Activated effector memory CD4-positive, alpha-beta T cell treated with Interleukin-2 at 50 U/mL for 16 hours (primary cell): ENCODE measurements at places on chromosomes 6 and 20.
A peak's percentile ranks its signal among the peaks of the same experiment; 100 is the strongest.

DNA sequence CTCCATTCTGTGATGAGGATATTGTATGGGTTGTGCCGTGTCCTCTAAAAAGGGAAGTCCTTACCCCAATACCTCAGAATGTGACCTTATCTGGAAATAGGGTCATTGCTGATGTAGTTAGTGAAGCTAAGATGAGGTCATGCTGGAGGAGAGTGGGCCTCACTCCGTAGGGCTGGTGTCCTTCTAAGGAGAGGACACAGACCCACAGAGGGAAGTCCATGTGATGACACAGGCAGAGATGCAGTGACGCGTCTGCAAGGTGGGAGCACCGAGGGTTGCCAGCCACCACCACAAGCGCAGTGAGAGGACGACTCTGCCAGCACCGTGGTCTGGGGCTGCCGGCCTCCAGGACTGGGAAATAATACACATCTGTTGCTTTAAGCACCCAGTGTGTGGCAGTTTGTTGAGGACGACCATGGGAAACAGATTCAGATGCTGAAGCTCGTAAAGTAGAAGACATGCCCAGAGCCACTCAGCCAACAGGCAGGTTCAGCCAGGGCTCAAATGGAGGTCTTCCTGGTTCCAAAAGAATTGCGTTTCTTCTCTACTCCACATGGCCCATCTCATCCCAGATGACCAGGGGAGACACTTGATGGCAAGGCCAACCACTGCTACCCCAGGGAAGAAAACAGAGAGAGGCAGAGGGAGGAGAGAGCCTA lies 59.2 kb upstream of the DUSP22 start:
- DNase-seq: no peak

GRCh38 chr6:11795403-11795802 lies 16.8 kb upstream of the ADTRP start:
- DNase-seq: no peak

- no peak for DNase-seq
Observed at GRCh38 chr6:47809873-47810272, 28.0 kb downstream of the OPN5 start.

DNA sequence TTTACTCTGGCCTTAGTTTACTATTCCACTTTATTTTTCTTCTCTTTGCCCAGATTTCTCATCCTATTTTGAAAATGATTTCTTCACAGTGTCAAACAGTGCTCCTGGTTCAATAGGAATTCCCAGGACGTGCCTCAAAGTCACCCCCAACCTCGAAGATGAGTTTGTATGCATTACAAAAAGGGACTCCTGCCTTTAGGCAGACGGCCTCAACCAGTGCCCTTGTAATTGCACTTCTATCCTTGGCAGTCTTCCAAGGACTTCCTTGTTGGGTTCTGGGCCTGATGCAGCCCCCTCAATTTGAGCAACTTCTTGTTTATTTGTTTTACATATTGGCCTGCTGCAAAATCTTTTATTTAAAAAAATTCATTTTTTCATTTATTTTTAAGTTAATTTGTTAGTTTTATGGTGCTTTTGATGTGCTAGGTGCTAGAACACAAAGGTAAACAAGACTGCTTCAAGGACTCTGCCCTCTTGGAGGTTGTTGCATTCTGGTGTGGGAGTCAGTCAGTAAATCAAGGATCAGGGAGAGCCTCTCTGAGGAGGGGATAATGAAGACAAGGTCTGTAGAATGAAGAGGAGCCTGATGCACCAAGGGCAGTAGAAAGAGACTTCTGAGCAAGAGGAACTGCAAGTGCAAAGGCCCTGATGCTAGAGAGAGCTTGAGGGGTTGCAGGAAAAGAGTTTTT lies 181.5 kb upstream of the LAMP5 start:
- DNase-seq: no peak

DNA sequence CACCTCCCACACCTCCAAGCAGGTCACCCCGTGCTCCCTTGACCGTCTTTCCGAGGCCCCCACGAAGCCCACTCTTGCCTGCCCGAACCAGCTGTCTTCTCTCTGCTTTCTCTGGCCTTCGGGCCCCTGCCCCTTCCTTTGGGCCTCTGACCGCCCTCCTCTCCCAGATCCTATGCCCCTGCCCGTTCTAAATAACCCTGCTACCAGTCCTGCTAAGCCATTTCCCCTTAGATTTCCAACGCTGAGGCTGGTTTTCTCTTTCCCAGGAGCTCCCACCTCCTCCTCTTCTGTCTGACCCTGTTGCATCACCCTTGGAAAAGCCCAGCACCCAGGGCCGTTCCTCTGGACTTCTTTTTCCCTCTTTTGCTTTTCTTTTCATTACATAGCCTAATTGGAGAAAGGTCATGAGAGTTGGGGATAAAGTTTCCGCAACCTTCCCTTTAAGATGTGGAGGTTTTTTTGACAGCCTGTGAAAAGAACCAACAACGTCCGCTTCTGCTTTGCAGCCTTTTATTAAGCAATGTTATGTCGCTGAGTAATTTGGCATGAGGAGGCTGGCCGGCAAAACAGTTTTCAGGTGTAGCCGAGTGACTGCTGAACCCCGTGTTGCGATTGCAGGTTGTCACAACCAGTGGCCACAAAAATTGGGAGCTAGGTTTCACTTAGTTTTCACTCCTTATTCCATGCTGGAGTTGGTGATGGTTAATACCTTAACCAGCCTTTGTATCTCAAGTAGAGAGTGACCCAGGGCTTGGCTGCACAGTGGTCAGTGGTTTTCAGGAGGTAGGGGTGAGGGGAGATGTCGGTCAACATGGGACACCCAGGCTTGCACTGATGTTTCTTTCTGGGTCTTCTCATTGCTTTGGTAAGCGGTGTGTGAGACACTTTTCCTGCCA lies 970 bp downstream of the BLTP3A start:
- DNase-seq: peak; percentile 2

DNA sequence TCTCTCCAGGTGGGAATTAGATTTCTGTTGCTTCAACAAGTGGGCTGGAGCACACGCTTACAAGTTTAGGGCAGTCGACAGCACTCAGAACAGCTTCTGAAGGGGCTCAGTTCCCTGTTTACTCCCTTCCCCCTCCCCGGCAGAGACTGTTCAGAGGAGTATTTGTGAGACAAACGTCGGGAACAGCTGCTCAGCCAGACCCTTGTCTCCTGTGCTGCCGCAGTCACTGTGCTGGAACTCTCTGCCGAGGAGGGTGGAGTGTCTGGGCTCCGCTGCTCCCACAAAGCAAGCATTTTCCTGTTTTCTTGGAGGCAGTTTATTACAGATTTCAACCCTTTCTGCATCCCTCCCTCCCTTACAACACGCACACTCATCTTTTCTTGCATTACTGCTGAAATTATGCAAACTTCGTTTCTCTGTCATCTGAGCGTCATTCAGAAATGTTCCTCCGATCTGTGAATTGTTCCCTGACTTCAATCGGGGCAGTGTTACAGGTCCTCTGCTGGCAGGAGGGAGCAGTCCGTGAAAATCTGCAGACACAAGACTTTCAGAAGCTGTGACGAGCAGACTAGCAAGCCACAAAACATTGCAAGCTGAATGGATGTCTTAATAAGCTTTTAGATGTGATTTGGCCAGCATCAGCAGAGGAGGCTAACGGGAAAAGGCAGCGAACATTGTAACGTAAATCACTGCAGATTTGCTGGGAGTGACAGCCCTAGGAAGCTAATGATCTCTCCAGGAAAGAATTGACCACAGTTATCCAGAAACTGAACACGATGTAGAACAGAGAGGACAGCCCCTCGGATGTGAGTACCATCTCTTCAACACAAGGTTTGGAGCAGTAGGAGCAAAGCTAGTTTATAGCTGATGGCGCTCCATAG lies 76.2 kb downstream of the LYRM2 start:
- no peak for DNase-seq

DNA sequence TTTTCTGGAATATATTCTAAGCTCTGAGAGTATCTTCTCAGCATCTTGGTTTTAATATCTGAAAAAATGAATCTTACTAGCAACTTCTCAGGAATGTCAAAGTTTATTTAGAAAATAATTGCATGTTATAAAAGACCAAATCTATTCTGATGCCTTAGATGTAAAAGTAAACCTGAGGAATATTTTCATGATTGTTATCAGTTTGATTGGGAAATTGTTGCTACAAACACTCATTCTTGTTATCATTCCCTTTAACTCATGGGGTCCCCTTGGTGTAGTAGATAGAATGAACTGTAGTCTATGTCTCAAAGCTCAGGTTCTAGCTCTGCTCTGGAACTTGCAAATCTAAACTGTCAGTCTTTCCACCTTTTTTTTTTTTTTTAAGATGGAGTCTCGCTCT lies 50.0 kb downstream of the SNRNP48 start:
- DNase-seq: no peak

DNA sequence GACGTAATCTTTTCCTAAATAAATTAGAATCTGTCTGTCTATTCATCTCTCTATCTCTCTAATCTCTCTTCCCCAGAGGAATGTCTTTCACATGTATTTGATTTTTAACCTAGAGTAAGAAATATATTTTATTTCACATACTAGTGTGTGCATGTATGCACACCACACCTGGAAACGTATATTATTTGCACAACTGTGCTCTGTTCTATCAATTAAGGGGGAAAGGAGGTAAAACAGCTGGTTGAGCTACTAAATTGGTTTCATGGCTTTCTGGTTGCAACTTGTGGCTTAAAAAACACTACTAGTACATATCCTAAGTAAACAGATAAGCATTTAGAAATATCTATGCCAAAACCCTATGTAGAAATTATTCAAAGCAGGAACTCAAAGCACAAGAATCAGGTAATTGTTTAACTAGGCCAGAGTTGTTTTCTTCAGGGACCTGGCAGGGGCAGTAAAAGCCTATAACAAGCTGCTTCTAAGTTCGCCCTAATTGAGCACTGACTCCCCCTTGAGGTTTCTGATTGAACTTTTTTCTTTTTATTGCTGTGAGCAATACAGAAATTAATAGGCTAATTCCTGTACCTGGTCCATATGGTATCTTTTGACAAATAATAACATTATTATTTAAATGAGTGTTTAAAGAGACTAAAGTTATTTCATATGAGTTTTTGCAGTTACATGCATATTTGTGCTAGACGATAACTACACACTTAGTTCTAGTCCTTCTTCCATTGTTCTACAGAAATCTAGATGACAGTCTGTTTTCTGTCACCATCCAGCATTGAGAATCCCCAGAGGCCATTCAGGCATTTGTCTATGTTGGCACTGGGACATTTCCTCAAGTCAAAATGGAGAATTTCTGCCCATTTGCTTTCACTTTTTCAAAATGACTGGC lies 88.6 kb downstream of the MCHR2 start:
- DNase-seq: no peak

DNA sequence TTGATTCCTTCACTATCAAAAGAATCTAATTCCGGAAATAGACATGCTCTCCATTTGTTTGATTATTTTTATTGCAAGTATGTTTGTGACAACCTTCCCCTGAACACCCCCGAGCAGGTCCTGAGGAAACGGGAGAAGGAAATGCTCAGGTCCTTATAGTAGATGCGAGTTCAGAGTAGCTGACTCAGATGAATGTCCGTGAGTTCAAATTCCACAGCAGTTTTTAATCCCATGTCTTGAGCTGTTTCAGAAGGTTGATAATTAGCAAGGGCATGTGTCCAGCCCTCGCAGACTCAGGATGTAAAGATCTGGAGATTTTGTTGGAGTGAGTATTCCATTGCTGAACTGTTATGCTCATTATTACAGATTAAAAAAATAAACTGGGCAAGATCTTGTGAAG lies 169.3 kb downstream of the BCAS1 start:
- no peak for DNase-seq

- no peak for DNase-seq
Observed at GRCh38 chr6:43919774-43920173, 149.8 kb downstream of the VEGFA start.

GRCh38 chr6:22748681-22749080 lies 179.3 kb downstream of the HDGFL1 start:
- DNase-seq: no peak

GRCh38 chr20:4358552-4358951 lies 343.2 kb upstream of the RNF24 start:
- DNase-seq: no peak

DNA sequence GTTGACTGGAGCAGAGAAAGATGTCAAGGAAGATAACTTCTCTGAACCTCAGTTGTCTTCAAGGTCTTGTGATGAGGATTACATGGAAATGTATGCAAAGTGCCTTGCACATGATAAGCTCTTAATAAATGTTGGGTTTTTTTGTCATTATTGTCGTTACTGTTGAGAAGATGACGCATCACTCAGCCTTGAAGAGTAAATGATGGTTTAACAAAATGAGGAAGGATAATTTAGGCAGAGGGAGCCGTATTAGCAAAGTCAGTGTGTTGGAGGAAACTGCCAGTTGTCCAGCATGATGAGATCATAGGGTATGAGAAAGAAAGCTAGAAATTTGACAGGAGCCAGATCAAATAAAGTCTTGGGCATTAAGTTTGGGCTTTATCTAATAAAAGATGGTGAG lies 8.8 kb upstream of the SUPT3H start:
- DNase-seq: no peak

DNA sequence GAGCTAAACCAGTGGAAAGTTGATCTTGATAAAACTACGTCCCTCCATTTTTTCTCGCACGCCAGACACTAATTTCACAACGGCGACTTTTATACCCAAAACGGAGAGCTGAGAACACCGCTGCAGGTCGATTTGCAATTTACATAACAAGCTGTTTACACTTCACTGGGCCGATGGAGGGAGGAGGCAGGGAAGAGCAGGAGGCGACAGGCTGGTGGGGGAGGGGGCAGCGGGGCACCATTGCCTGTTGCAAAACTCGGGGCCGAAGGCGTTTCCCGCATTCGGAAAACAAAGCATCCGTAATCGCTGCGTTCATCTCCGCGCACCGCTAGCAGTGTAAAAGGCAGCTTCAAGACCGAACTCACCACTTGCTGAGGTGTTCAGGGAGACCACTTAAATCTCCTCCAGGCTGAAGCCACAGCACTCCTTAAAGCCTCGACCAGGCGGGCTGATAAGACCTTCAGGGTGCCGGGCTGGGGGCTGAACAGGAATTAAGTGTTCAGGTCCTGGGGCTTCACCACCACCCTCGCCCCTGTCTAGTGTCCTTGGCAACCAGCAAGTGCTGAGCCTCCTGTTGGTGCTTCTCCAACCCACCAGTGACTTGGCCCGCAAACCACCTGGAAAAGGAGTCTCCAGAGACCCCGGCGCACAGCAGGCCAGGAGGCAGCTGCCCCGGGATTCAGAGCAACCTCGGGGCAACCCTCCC lies 2.0 kb upstream of the FOXC1 start:
- no peak for DNase-seq

GRCh38 chr20:58071298-58071697 lies 157.2 kb downstream of the ANKRD60 start:
- DNase-seq: no peak
